HFFc6 (cell line): ENCODE measurements at places on chromosomes 4 and X. TPM values are rescaled to one million over a fixed set of nuclear protein-coding genes. Genes with fewer than 3 reads are reported as not detected.

DNA sequence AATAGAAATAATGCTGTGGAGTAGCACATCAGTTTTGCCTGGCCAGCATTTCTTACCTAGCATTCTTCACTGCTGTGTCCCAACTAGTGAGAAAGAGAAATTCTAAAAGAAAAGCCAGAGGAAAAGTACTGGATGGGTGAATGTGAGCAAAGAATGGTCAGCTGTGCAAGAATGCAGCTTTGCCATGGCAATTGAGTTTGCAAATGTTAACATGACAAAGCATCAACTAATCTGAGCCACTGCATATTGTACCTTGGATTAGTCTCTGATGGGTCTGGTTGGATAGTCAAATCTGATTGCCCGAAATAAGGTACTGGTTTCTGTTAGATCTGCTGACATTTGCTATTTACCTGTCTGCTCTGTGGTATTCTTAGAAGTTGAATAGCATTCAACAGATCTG, 38.7 kb downstream of the ADD1 start:
- DNase-seq = peak; percentile 50

- no peak for DNase-seq
Measured at GRCh38 chr4:60897415-60897814, 302.7 kb upstream of the ADGRL3 start.

DNA sequence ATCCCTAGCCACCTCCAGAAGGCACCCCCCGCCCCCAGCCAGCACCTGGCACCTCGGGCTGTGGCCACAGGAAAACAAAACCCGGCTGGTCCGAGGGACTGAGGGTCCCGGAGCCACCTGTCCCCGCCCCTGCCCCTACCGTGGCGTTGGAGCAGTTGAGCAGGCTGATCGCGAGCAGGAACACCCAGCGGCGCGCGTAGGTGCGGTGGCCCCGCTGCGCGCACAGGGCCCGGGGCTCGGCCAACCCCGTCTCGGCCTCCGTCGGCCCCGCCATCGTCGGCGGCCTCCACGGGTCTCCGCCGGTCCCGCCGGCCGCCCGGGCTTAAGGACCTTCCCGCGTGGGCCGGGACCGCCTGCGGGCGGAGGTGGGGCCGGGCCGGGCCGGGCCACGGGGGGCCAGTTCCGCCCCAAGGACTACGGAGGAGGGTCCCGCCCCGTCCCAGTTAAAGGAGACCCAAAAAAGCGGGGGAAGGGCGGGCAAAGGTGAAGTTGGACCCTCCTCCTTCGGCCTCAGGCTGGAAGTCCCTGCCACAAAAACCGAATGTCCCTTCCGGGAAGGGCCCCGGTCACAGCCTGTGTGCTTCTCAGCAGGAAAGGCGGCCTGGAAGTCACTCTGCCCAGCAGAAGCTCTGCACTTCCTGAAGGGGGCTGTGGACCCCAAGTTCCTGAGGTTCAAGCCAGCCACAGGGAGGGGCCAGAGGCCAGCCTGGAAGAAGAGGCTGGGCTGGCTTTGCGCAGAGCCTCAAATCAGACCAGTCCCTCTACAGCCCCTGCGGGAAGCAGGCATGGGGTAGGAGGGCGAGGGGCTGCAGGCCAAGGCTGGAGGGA, at the start of gene SLC49A3:
Gene SLC49A3, minus strand, starts transcription at position 298 of the 828 bp plus-strand sequence. Its CDS starts 24 bp downstream, at position 274.
- DNase-seq = no peak

- no peak for DNase-seq
Measured at GRCh38 chr4:145563293-145563985, 55.7 kb upstream of the MMAA start.

- no peak for DNase-seq
Measured at GRCh38 chr4:158033416-158034120, 139.3 kb downstream of the GASK1B start.

Gene CLRN2
- not detected in 3 replicates for total RNA-seq

Gene NWD2
- total RNA-seq = not detected in 2 replicates

Gene MID1
- total RNA-seq = 17.9 and 19.6 TPM in 2 replicates
